ENCODE measurements at places on chromosomes 5 and 9.

DNA sequence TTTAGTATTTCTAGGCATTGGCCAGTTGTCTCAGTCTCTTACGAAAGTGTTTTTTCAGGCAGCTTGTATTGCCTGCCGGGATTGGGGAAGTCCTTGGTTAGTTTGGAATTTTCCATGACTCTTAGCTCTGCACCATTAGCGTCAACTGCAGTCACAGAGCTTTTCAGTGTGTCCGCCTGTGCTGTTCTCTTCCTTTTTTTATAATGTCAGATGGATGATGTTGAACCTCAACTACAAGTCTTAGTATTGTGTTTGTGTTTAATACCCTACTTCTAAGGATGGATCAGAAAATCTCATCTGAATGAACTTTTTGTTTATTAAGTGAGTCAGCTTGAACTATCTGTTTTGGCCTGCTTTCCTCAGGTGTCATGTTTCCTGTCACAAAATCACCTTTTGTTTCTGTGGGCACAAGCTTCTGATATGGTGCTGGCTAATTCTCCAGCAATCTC, 33.1 kb downstream of the ATP6V0E1 start:
- DNase-seq, result no peak

DNA sequence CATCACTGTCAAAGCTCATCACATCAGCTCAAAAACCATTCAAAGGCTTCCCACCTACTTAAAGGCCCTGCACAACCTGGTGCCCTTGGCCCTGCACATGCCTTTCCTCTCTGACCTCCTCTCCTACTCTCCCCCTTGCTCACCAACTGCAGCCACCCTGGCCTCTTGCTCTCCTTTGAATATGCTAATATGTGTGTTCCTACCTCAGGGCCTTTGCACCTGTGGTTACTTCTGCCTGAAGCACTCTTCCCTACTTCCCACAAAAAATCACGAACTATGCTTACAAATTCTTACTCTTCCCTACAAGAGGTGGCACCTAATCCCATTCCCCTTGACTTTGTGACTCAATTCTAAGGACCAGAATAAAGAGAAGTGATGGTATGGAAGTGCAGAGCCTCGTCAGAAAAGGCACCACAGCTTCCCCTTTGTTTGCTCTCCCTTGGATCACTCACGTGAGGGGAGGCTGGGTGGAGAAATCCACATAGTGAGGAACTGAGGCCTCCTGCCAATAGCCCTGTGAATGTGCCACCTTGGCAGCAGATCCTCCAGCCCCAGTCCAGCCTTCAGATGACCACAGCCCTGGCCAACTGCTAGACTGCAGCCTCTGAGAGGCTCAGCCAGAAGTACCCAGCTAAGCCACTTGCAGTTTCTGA, 3.2 kb upstream of the TMEM171 start:
- DNase-seq, result no peak

GRCh38 chr5:89417990-89418389, 535.0 kb upstream of the MEF2C start:
- DNase-seq, result no peak

- DNase-seq, result no peak
Measured at GRCh38 chr9:68488126-68488525, 52.6 kb downstream of the TMEM252 start.

GRCh38 chr9:69319324-69320025, 5.5 kb upstream of the ENTREP1 start:
- peak; percentile 40 for DNase-seq

- DNase-seq, result no peak
Measured at GRCh38 chr5:142671266-142671665, 14.6 kb downstream of the FGF1 start.
